ENCODE measurements at places on chromosomes 16 and 17.

- no peak for DNase-seq
Measured at GRCh38 chr17:67245694-67246402, 852 bp upstream of the HELZ start.

- DNase-seq, result no peak
Measured at GRCh38 chr17:64074704-64075426, 54.4 kb upstream of the ICAM2 start.

DNA sequence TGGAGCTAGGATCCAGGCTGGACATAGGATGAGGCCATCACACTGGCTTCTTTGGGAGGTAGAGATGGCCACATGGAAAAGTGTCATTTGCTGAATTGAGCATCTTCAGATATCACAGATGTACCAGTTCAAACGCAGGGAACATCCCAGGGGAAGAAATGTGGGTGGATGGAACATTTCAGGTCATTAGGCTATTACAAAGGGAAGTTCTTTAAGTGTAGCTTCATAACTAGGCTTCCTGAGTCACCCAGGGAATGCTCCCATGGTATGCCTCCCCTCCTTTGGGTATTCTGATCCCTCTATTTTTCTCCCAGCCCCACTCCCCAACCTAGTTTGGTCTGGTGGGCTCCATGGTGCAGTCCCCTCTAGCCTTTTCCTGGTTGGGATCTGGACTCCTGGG, 69.8 kb upstream of the IRX3 start:
- DNase-seq, result no peak

GRCh38 chr16:3759736-3760135, 42.4 kb upstream of the TRAP1 start:
- no peak for DNase-seq

GRCh38 chr17:1612400-1612799, 16.2 kb downstream of the SLC43A2 start:
- no peak for DNase-seq

- no peak for DNase-seq
Measured at GRCh38 chr17:48791128-48792032, 25.6 kb downstream of the TTLL6 start.

DNA sequence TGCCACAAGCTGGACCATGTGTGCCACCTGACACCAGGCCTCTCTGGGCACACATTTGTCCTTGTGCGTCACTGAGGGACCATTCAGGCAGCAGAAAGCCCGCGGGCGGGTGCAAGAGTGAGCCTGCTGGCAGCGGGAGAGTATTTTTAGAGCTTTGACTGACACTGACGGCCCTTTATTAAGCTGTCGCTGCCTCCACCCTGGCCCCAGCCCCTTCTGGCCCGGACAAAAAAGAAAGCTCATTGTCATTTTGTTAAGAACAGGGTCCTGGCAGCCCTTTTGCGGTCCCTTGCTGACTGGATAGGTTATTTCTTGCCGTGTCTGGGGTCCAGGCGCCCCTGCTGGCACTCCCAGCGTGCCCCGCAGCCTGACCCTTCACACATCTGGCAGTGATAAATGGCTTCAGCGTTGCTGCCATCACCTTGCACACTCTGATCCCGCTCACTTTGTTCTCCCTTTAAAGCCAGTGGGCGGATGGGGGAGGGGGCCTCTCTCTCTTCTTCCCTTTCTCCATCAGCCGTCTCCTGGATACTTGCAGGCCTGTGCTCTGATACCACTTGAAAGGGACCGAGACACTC, 78.4 kb upstream of the NKD1 start:
- no peak for DNase-seq

GRCh38 chr17:33674685-33675084, 381.6 kb upstream of the ASIC2 start:
- peak; percentile 19 for DNase-seq

GRCh38 chr17:75346906-75347305, 57.7 kb upstream of the SLC25A19 start:
- DNase-seq, result no peak

- DNase-seq, result no peak
Measured at GRCh38 chr17:44000871-44001460, 3.5 kb upstream of the NAGS start.

GRCh38 chr17:50953831-50954601, 87.9 kb upstream of the TOB1 start:
- DNase-seq, result no peak

DNA sequence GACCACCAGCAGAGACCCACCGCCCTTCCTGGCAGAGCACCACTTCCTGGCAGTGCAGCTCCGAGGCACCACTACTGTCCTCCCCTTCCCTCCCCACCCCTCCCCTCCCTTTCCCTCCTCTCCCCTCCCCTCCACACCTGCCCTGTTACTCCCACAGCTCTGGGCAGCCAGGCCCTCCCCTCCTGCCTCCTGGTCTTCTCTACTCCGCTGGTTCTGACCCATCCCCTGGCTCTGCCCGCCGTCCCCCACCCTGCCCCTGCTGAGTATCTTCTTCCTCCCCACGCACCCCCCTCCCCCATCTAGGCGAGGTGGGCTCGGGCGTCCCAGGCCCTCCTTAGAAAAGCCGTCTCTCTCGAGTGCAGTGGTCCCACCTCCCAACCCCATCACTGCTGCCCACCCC, 77.7 kb downstream of the AMFR start:
- DNase-seq, result no peak

Measured in stimulated activated CD4-positive, alpha-beta T cell treated with anti-CD3 and anti-CD28 coated beads, Interleukin-1b, Interleukin-23, amount 100 ng/mL, for 4 hours (primary cell).